Stimulated activated CD8-positive, alpha-beta memory T cell treated with anti-CD3 and anti-CD28 coated beads, Interleukin-7, amount 100 ng/mL, for 4 hours (primary cell): ENCODE measurements at places on chromosomes 1 and 21.
A peak's percentile ranks its signal among the peaks of the same experiment; 100 is the strongest.

GRCh38 chr1:11354893-11355553 is 82.0 kb downstream of the UBIAD1 start:
- DNase-seq = no peak

DNA sequence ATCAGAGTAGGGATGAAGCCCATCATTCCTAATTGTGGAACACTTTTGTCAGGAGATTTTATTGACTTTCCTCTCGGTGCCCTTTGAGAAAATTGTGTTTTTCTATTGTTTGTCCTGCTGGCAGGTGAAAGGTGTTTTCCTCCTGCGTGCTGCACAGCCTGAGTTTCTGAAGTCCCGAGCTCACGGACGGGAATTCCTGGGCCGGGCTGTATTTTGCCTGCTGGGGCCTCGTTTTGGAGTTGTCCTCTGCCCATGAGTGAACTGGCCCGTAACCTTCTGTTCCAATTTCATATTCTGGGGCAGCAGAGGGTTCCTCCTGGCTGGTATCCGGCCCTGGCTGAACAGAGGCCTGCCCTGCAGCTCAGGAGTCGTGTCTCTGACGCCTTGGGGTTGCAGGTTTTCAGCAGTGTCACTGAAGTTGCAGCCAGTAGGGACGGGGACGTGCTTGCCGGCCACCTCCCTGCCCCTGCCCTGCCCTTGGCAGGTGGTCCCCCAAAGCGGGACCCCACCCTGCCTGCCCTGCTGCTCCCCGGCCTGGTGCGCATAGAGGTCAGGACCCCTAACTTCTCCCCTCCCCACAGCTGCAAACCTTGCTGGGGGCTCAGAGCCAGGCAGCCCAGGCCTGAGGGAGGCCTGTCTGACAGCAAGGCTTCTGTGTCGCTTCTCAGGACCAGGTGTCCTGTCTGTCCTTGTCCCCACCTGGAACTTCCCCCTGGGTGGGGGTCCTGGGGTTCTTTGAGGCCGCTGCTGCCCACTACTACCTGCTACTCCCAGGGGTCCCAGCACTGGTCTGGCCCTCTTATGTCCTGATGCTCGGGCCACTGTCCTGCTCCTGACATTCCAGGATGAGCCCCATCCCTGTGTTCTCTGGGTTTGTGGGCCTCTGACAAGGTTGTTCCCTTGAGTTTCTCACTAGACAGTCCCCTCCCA is 49.0 kb downstream of the SLX9 start:
- DNase-seq = no peak

- no peak for DNase-seq
Measured at GRCh38 chr1:73516451-73516850, 681.5 kb downstream of the LRRIQ3 start.

GRCh38 chr21:41908829-41909228 is 29.7 kb upstream of the PRDM15 start:
- no peak for DNase-seq

- DNase-seq = no peak
Measured at GRCh38 chr1:12486401-12487005, 131.5 kb downstream of the DHRS3 start.

DNA sequence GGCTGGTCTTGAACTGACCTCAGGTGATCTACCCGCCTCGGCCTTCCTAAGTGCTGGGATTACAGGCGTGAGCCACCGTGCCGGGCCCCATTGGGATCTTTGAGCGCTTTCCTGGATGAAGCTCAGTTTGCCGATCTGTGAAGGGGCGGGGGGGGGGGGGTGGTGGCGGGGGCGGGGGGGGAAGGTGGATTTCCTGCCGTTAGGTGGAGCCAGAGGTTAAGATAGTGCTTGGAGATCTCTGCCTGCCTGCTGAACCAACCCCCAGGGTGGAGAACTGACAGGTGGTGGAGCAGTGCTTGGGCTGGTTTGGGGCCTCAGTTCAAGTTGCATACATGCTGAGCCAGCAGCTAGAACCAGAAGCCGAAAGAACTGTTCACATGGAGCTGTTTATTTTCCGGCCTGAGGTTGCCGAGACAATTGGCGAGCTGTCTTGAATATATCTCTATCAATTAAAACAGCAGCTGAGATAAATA is 1.7 kb downstream of the TMCC2 start:
- peak; percentile 38 for DNase-seq

GRCh38 chr1:178361847-178362246 is 134.9 kb downstream of the CLEC20A start:
- no peak for DNase-seq

- no peak for DNase-seq
Measured at GRCh38 chr1:55212349-55213150, 2.6 kb downstream of the USP24 start.

DNA sequence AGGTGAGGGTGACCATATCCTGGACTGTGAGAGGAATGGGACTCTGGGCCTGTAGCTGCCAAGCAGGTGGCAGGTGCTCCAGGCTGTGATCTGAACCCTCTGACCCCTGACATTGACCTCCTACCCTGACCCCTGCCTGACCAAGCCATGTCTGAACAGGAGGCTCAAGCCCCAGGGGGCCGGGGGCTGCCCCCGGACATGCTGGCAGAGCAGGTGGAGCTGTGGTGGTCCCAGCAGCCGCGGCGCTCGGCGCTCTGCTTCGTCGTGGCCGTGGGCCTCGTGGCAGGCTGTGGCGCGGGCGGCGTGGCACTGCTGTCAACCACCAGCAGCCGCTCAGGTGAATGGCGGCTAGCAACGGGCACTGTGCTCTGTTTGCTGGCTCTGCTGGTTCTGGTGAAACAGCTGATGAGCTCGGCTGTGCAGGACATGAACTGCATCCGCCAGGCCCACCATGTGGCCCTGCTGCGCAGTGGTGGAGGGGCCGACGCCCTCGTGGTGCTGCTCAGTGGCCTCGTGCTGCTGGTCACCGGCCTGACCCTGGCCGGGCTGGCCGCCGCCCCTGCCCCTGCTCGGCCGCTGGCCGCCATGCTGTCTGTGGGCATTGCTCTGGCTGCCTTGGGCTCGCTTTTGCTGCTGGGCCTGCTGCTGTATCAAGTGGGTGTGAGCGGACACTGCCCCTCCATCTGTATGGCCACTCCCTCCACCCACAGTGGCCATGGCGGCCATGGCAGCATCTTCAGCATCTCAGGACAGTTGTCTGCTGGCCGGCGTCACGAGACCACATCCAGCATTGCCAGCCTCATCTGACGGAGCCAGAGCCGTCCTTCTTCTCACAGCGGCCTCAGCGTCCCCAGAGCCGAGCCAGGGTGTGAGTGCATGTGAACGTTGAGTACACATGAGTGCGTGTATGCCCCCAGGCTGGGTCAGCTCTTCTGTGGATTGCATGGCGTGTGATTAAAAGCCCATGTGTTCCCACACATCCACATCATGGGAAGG is 3.1 kb downstream of the TMEM125 start:
- DNase-seq = no peak

DNA sequence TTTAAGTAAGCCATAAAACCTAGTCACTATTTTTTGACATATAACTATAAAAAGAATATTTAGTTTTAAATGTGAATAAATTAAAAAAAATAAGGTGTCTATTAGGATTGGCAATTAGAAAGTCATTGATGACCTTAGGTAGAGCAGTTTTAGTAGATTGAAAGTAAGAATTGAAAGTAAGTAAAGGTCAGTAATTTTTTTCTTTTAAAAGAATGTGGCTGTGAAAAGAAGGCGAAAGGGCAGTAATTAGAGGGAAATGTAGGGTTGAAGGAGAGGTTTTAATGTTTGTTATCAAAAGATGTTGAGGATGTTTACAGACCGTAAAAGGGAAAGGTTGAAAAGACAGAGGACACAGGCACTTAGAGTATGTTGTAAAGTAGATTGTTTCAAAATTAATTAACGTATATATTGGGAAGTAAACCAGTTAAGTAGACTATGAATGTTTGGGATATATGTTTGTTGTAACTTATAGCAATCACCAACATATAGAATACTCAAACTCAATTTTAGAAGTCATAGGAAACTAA is 41.0 kb downstream of the ZFYVE9 start:
- DNase-seq = no peak

- no peak for DNase-seq
Measured at GRCh38 chr1:221274373-221274772, 395.1 kb downstream of the HLX start.

- DNase-seq = no peak
Measured at GRCh38 chr1:230421481-230421880, 4.7 kb downstream of the PGBD5 start.

- DNase-seq = peak; percentile 52
Measured at GRCh38 chr21:32411350-32412161, 950 bp upstream of the EVA1C start.

DNA sequence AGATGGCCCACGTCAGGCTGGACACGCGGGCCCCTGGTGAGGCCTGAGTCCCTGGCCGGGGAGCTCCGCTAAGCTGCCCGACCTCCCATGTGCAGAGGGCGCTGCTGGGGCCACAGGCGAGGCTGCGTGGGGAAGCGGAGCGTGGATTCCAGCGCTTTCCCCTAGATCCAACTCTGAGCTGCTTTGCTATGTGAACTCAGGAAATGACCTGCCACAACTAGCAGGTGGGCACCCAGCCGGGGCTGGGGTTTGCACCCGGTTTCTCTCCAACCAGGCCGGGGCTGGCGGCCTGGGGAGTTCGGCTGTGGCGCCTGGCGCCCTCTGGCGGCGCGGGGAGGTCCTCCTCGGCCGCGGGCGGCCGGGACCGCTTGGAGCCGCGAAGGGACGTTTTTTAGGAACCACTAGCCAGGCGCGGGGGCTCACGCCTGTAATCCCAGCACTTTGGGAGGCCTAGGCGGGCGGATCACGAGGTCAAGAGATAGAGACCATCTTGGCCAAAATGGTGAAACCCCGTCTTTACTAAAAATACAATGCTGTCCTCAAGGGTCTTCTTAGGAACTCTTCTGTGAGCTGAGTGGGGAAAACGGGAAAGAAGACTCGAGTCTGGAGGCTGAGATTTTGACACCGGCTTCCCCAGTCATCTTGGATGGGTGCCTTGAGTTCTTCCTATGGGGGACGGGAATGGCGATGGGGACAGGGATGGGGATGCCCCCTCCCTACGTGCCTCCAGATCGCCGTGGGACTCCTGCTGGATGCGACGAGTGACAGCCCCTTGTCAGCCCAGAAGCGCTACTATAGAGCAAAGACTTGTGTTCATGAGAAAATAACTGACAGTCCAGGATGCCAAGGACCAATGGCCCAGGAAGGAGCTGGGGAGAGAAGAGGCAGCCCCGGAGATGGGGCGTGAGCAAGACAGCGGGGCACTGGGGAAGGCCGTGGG is 12.6 kb downstream of the PYCR2 start:
- no peak for DNase-seq

DNA sequence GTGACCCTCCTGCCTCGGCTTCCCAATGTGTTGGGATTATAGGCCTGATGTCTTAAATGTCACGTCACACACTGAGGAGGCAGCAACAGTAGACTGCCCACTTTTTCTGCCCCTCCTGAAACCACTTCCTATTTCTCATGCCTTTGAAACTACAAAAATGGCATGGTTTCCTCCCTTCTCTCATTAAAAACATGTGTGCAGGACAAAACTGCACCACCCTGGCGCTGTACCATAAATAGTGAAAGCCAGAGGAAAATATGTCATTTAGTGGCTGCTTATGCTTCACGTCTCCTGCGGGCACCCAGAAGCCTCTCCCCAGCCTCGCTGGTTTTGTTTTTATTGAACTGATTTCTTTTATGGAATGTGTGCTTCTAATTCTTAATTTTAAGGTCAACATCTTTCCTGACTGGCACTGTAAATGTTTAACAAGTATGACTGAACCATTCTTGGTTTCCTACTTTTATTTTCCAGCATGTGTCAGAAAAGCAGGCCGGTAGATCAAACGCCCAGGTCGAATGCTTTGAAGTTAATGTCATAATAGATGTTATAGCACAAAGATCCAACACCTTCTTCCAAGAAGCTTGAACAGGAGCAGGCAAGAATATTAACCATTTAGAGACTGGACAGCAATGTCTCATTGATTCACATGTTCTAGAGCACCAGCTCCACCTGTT is 59.6 kb upstream of the C1orf87 start:
- no peak for DNase-seq

GRCh38 chr1:178472531-178472930 is 24.2 kb downstream of the CLEC20A start:
- no peak for DNase-seq

GRCh38 chr1:201591981-201592380 is 53.1 kb downstream of the NAV1 start:
- no peak for DNase-seq

GRCh38 chr1:20575541-20576336 is 13.2 kb upstream of the CDA start:
- DNase-seq = no peak

DNA sequence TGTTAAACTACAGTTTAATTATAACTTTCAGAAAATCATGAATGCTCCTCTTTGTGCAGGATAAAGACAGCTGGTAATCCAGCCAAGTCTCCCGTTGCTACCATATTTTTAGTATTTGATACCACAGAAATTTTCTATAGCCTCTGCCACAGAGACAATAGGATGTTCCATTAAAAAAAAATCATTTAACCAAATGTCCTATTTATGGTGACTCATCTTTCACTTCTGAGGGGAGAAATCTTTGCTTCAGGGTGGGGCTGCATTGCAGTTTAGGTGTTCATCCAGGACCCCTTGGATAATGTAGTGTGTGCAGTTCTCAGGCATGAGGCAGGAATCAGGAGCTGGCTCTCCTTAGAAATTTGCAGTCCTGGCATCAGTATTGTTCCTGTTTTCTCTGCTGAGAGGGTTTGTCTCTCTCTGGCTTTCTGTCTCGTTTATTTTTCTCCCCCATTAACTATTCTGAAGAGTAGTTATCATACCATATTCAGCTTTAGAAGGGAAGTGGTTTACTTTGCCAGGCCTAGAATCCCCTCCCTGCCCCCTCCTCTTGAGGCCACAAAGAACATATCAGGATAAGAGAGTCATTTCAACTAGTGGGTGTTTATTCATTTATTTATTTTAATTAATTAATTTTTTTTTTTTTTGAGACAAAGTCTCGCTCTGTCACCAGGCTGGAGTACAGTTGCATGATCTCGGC is 3.1 kb downstream of the PRUNE1 start:
- no peak for DNase-seq

- no peak for DNase-seq
Measured at GRCh38 chr1:68294367-68295066, 62.2 kb upstream of the WLS start.

DNA sequence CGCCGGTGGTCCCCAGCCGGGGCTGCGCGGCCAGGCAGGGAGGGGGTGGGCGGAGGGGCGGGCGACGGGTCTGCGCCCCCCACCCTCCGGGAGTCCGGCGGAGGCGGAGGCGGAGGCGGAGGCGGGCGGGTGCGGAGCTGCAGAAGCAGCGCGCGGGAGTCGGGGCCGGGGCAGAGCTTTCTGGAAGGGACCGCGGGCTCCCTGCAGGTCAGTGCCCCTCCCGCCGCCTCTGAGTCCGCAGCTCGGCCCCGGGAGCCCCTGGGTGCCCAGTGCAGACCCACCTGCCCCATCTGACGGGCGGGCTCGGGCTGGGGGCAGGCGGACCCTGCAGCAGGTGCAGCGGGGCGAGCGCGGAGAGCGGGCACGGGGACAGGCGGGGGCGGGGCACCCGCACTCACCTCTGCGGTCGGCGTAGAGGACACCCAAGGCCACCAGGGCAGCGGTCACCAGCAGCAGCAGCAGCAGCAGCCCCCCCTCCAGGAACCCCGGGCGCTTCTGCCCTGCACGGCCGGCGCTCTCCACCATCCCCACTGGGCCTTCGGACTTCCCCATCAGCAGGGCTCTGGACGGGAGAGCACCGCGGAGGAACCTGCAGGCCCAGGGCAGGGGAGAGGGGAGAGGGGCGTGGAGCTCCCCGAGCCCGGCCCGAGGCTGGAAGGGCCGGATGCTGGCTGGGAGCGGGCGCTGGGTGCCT is 3.7 kb downstream of the MMEL1 start:
- no peak for DNase-seq

GRCh38 chr1:174269989-174270651 is 110.8 kb downstream of the RABGAP1L start:
- DNase-seq = no peak
